ENCODE measurements at places on chromosomes 7 and 10.

DNA sequence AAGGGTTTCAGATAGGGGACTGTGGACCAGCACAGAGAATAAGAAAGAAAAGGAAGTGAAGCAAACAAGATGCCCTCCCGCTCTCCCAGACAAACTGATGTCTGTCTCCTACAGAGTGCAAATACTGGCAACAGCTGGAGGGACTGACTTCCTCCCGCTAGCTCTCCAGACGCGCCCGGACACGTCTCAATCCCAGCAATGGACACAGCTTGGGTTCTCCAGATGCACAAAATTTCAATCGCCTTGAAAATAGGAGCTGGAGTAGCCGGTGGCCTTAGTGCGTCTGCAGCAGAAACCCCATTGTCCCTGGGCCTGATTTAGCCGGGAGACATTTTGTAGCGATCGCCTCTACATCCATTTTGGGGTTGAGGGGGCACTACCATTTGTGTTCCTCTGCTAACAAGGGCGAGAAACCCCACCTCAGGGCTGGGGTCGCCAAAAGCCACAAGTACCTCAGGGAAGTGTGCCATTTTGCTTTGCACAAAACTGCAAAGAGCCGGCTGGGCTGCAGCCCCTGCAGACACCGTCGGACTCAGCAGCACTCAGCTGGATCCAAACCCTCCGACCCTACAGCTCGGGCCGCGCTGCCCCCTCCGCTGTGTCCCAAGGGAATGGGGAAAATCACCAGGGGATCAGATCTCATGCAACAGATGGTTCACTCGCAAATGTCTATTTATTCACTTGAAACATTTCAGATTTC, 5.9 kb downstream of the CPA2 start:
- no peak for DNase-seq

DNA sequence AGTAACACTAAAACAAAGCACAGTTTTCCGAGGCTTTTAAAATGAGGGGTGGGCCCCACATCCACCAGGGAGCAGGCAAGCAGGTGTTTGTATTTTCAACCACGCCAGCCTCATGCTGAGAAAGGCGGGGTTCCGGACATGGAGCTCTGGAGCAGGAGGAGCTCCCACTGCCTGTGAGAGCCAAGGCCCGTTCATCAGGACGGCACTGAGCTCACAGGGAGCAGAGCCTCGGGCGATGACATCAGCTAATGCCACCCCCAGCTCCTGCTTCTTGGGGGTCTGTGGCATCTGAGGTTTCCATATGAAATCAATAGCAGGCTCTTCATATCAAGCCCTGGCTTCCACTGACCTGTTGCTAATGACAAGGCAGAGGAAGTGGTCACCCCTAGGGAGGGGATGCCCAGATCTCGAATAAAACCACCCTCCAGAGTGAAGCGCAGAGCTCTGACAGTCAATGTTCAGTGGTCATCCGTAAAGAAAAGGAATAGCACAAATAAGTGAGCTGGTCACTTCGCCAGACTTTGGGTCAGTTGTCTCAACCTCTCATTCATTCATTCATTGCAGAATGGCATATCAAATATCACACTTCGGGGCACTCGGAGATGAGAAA, 89.1 kb downstream of the TNS3 start:
- DNase-seq: no peak

- no peak for DNase-seq
These were observed 153.2 kb upstream of the LYZL2 start for GRCh38 chr10:30782537-30783461.

DNA sequence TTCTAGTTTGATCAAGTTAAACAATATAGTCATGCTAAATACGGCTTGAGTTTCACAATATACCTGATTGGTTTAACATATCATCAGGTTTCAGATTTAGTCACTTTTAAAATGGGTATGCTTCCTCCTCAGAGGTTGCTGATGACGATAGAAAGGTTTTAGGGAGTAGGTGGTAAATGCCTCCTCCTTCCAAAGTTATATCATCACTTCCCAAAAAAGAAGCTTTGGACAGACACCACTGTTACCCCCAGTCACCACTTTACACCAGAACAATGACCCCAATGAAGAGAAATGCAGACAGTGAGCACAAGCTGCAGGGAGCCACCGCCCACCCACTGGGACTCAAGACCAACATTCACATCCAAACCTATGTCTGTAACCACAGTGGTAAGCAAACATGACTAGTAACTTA, 244.6 kb downstream of the SORCS1 start:
- no peak for DNase-seq

DNA sequence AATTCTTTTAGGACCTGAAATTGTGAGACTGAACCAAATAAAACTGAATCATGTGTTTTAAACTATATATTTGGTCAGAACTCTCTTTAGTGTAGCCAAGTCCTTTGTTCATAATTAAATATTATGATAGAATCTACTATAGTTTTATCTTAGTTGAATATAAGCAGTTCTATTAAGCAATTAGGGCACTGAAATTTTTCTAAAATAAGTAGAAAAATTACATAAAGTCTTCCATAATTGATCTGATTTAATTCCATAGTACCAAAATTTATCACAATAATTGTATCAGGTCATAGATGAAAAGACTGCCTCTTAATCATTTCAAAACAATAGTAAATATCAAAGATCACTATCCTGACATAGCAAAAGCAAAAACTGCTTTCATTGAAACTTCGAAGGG, 90.1 kb upstream of the BET1 start:
- DNase-seq: no peak

DNA sequence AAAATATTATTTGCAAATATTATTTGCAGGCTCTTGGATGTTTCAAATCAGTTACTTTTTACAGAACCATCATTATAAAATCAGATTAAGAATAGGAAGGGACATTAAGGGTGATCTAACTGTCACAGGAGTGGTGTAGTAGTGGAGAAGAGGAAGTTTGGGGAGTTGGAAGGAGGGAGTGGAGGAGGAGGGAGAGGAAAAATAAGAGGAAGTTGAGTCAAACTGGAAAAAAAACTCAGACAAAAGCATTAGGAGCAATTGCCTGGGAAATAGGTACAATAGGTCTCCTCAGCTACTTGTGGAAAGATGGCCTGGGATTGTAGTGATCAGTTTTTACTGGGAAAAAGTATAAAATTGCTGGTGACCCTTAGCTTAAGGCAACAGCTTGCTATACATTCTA, 77.7 kb upstream of the GPR37 start:
- DNase-seq: no peak

GRCh38 chr7:147547252-147547897, 1043.2 kb upstream of the C7orf33 start:
- DNase-seq: no peak

GRCh38 chr10:93224005-93224779, 150.5 kb downstream of the CYP26A1 start:
- DNase-seq: no peak

- DNase-seq: no peak
These were observed 155.1 kb upstream of the AUTS2 start for GRCh38 chr7:69443136-69443535.

DNA sequence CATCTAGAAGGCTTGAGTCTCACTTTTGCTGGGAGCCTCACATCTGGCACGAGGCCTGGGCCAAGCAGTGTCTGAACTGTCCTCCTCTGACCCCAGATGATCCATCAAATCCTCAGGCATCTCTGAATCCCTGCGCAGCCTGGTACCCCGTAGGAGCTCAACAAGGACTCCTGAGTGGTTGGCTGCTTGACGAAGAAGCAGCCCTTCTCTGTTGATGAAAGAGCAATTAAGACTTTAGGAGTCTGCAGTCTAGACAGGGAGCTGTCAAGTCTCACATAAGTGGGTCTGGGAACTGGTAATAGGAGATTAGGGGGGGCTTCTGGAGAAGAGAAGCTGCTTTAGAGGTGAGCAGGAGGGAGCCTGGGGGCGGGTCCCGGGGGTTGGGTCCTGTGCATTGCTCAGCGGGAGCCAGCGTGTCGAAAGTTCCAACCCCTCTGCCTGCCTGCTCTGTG, 326.0 kb downstream of the RPS24 start:
- DNase-seq: no peak

DNA sequence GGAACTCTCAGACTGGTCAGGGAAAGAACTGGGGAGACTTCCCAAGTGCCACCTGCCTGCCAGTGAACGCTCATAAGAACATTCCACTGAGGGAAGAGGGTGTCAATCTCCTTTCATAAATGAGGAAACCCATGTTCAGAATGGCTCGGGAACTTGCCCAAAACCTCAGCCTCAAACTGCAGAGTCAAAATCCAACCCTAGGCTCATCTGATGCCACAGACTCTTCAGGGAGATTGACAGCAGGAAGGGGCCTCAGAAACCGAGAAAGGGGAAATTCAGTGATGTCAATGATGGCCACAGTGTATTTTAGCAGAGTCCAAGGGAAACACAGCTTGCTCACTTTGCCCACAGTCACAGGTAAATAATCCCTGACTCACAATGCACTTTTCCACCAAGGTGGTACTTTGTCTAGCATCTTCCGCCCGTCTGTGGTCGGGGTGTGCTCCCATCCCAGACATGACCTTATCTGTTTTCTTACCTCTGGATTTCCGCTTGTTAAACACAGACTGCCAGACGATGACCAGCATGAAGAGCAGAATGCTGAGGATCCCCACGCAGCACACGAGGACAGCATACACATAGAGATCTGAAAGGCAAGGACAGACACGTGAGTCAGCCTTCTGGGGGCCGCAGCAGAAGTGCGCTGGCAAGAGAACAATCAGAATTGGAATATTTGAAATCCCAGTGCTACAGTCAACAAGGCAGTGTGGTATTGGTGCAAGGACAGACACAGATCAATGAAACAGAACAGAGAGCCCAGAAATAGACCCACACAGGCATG, 38.4 kb downstream of the VSTM4 start:
- no peak for DNase-seq

- no peak for DNase-seq
These were observed 32.3 kb downstream of the PPP2R2D start for GRCh38 chr10:131933016-131933695.

DNA sequence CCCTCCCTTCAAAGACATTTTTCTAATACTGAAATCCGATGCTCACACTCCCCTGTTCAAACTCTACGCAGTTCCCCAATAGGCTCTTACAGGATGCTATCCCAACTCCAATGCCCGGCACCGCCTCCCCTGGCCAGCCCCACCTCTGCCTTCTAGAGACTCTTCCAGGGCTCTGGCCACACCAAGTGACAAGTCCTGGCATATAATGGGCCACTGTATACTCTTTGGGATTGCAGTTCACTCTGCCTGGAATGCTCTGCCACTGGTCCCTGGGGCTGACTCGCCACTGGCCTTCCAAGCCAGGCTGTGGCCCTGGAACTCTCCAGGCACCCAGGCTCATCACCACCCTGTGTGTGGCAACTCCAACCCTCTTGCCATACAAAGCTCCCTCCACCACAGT, 3.1 kb upstream of the BRI3 start:
- DNase-seq: no peak

DNA sequence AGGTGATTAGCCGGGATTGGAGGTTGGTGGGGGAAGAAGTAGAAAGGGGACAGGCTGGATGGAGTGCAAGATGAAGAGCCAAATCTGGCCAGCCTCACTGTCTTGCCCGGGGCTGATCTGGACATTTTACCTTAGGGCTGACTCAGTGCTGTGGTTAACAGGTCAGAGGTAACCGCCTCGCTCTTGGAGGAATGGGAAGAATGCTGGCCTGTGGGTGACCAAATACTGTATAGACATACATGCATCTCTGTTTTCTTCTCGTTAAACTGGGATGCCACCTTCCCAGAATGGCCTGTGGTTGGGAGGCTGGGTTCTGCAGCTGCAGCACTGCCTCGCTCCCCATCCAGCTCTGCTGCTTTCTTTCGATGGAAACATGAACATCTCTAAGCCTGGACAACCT, 120.0 kb downstream of the SEC23IP start:
- DNase-seq: no peak

- no peak for DNase-seq
These were observed 12.1 kb upstream of the ZNF107 start for GRCh38 chr7:64653721-64654401.

GRCh38 chr7:57653262-57653830, 203.4 kb downstream of the ZNF716 start:
- DNase-seq: no peak

DNA sequence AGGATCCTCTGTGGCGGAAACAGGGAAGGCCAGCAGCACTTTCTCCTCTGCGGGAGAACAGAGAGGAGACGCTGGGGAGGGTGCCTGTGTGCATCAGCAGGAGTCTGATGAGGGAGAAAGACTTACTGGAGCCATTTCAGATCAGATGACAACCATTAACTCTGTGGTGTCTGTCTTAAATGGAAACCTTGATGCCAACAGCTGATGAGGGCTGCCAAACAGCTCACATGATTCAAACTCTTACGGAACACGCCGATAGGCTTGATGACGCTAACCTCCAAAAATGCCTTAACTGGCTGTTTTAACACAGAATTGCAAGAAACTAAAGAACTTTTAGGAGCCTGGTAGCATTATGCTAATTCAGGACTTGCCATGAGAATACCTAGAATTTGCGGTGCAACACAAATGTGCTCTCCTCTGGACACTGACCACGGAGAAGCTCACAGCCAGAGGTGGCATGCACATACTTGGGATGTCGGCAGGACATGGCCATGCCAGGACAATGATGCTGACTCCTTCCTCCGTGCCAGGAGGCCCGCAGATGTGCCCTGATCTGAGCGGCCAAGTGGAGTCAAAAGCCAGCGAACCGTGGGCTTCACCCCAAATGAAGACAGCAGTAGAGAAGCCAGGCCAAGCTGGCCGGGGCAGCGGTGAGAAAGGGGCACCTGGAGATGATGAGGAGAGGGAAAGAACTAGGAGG, 154.9 kb downstream of the ZMYND11 start:
- DNase-seq: no peak

All from immature natural killer cell (primary cell).